ENCODE measurements at places on chromosomes 11 and 22.

DNA sequence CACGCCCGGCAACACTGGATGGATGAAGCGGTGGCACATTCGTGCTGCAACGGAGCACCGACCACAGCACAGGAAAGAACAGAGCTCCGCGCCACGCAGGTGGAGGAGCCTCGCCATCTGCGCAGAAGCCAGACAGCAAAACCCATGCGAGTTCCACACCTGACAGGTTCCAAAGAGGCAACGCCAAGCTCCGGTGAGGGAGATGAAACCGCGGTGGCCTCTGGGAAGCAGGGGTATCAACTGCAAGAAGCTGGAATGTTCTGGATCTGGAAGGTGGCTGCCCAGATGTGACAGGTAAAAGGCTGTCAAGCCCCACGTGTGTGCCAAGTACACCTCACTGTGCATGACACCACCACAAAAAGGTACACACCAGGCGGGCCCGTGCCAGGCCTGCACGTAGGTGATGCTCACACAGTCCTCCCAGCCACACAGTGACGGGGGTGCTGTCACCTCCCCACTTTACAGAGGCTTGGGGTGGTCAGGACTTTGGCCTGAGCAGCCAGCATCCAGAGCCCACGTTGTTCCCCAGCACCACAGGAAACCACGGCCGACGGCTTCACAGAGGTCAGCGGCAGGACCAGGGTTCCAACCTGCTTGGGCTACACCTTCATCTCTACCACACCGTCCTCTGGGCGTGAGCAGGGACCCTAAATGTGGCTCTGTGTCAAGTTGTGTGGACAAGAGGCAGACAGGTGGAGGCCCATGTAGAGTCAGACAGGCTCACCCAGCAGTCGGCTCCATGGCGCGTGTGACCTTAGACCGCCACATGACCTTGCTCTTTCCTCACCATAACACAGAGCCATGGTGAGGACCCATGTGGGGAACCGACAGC lies 19.7 kb upstream of the EFCAB6 start:
- no peak for DNase-seq

GRCh38 chr22:45577746-45578523 lies 75.3 kb downstream of the FBLN1 start:
- DNase-seq, result peak; percentile 11

DNA sequence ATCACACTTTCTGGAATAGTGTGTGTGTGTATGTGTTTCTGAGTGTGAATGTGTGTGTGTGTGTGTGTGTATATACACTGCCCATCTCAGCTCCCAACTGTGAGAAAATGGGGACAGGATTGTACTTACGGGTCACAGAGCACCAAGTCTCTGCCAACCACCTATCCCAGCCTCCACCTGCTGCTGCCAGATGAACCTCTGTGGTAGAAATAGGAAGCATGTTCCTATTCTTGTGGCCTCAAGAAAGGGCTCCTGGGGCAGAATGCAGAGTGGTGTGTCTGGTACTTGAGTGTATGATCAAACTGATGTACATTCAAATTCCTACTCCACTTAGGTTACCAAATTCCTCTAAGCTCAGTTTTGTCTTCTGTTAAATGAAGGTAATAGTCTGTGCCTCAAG lies 14.6 kb downstream of the UBASH3B start:
- no peak for DNase-seq

GRCh38 chr22:46019351-46019750 lies 42.4 kb upstream of the WNT7B start:
- no peak for DNase-seq

DNA sequence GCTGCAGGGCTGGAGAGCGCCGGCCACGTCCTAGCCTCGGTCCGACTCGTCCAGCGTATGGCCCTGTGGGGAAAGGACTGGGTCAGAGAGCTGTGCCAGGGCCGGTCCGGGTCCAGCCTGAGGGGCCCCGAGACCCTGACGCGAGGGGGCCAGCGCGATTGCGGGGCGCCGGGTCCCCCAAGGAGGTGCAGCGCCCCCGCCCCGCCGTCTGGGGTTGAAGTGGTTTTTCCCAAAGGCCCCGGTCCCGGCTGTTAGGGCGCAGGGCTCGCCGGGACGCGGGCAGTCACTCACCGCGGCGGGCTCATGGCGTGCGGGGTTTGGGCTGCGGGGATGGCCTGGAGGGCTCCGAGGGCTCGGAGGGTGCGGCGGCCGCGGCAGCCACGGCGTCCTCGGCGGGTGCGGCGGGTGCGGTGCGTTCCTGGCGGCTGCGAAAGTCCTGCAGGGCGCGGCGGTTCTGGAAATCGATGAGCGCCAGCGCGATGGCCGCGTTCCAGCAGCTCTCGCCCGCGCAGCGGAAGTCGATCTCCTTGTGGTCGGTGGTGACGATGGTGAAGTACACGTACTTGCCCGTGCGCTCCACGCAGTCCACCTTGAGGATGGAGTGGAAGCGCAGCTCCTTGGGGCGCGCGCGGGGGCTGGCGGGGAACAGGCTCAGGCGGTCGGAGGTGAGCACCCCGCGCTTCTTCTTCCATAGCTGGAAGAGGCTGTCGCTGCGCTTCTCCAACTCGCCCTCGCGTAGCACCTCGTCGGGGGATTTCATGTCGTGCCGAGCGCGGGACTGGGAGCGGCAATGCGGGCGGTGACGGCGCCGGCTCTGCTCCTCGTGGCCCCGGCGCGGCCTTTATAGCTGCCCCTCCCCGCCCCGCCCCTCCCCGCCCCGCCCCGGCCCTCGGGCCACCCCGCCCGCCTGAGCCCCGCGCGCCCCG lies at the start of gene PHLDA2:
PHLDA2 (minus strand) TSS at position 816 of the 926 bp plus-strand sequence; CDS start at position 760, 56 bp downstream.
- DNase-seq, result peak; percentile 40

DNA sequence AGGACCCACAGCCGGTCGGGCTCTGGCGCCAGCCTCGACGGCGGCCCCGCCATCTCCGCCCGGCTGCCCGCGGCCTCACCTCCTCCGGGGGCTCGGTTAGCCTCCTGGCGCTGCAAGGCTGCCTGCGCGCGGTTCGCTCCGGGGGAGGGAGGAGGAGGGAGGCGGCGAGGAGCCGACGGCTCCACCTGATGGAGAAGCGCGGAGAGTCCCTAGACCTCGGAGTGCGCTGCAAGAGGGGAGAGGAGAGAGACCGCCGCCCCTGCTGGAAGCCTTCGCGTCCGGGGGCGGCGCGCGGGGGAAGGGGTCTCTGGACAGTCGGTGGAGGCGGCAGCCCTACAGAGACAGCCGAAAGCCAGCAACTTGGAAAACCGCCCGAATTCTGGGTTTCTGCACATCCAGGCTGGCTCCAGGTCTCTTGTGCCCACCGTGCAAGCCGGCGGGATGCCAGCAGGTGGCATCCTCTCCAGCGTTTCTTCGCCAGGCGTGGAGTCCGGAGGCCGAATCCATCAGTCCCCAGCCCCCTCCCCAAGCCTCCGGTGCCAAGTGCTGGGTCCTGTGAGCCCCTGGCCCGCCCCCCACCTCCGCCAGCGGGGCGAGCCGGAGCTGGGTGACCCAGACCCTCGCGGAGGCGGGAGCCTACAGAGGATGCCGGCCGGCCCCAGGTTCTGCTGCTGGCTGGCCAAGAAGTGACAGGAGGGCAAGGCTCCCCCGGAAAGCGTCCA lies 2.9 kb upstream of the KIRREL3 start:
- DNase-seq, result peak; percentile 96

Data from NCI-H1092 treated with DMSO at 0.1 percent for 48 hours (cell line).